Activated CD4-positive, alpha-beta T cell treated with anti-CD3 and anti-CD28 coated beads, Interleukin-2, amount 50 U/mL, for 1 hour (primary cell): ENCODE measurements at places on chromosomes 13 and 19.

DNA sequence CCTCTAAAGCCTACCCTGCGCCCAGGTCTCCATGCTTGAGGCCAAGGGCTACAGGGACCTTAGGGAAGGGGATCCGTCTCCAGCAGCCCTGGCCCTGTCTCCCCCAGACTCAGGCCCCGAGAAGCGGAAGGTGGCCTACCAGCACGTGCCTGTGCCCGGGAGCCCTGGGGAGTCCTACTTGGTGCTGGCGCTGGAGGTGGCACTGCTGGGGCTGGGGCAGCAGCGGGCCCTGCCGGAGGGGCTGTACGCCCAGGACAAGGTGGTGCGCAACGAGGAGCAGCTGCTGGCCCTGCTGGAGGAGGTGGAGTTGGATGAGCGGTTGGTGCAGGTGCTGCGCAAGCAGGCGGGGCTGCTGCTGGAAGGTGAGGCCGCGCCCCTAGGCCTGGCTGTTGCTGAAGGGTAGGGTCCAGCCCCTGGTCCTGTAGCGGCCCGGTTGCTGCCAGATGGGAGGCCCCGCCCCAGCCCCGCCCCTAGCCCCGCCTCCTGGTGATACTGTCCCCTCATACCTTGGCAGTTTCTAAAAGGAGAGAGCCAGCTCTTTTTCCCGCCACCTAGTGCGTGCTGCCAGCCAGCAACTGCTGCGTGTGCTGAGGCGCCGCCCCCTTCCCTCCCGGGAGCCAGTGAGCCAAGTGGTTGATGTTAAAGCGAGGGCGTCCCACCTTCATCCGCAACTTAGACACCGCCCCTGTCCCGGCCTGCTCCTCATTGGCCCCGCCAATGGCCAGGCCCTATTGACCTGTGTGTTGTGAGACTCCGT lies 22.6 kb downstream of the ZSWIM4 start:
- peak; percentile 24 for DNase-seq

DNA sequence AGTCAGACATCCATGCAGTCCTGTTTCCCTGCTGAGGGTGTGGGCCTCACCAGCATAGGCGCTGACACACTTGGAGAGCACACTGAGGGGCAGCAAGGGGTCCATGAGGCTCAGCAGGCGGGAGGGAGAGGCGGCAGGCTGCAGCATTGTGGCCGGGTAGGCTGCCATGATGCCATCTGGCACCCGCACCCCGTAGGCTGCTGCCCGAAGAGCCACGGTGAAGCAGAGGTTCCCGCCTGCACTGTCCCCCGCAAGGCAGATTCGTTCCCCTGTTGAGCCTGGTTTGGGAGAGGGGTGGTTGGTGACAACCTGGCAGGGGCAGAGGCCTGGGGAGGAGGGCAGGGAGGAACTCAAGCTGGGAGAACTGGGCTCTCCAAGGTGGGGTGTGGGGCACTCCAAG lies 16.0 kb upstream of the CNFN start:
- DNase-seq, result no peak

- DNase-seq, result peak; percentile 22
Measured at GRCh38 chr13:50512474-50513299, 330.8 kb downstream of the DLEU7 start.

DNA sequence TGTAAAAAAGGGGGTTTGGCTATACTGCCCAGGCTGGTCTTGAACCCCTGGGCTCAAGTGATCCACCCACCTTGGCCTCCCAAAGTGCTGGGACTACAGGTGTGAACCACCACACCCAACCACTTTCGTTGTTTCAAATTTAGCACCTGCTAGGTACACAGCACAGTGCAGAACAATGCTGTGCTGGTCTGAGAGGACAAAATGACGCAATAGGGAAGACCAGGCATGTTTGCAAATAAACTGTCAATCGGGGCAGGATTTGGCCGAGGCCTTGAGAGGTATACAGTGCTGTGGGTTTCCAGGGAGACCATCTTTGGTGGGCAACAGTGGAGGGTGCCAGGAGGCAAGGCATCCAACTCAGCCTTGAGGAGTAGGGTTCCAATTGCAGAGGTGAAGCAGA lies 37.0 kb downstream of the ATP12A start:
- no peak for DNase-seq

GRCh38 chr13:99352351-99353245 lies 45.4 kb upstream of the GPR183 start:
- DNase-seq, result no peak

DNA sequence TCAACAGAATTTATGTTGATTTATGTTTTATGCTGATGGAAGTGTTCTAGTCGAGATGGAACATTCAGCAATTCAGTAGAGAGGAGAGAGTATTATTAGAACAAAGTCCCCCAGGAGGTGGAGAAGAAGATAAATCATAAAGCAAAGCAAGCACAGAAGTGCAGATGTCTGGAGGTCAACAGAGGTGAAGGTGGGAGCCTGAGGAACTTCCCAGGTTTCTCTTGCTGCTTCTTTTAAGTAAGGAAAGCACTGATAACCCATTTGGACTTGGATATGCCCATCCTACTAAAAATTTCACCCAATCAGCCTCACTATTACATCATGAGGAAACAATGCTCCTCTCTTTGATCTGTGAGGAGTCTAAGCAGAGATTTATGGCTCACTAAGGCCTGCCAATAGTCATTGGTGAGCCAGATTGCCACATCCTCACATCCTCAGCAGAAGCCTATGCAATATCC lies 98.8 kb downstream of the EPSTI1 start:
- DNase-seq, result no peak

GRCh38 chr13:37816276-37816675 lies 53.3 kb downstream of the TRPC4 start:
- DNase-seq, result no peak

GRCh38 chr13:99659226-99659625 lies 158.0 kb downstream of the TM9SF2 start:
- no peak for DNase-seq

- DNase-seq, result no peak
Measured at GRCh38 chr13:110354715-110355473, 47.8 kb downstream of the COL4A2 start.

GRCh38 chr19:7610491-7611240 lies 15.0 kb downstream of the CAMSAP3 start:
- no peak for DNase-seq

GRCh38 chr19:34263745-34264237 lies 9.4 kb downstream of the GARRE1 start:
- no peak for DNase-seq

DNA sequence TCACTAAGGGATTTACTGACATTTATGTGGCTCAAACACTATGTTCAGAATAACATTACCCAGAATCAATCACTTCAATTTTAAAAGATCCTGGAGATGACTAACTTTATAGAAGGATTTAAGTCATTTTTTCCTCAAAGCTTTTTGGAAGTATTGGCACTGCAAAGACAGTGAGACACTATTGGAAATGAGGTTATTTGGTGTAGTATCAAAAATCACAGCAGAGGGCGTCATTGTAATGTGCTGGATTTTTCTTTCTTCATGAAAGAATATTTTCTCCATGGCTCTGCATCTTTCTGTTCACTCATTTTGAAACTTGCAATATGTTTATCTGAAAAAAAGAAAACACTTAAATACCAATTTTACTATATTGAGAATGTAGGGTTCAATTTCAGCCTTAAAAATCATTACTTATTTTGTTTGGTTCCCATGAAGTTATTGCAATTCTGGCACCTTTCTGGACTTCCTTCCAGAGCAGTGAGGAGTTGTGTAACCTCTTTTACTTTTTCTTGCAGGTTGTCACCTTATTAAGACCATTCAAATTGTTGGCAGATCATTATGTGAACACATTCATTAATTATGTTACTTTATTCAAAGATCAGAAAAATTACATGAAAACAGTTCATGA lies 3.7 kb upstream of the CSNK1A1L start:
- DNase-seq, result no peak

DNA sequence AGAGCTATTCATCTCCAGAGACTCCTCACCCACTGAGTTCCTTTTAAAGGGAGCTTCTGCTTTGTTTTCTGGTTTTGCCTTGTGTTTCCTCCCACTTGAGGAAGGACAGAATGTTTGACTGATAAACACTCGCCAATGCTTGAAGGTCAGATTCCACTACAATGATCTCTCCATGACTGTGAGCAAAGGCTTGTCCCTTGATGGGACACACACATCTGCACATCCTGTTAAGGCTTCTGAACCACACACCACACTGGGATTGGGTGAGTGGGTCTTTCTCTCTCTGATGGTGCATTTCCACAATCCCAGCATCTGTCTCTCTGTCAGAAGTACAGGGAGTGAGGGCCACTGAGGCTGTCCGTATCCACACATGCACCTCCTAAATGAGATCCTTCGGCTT lies 245.3 kb downstream of the IRS2 start:
- DNase-seq, result no peak

DNA sequence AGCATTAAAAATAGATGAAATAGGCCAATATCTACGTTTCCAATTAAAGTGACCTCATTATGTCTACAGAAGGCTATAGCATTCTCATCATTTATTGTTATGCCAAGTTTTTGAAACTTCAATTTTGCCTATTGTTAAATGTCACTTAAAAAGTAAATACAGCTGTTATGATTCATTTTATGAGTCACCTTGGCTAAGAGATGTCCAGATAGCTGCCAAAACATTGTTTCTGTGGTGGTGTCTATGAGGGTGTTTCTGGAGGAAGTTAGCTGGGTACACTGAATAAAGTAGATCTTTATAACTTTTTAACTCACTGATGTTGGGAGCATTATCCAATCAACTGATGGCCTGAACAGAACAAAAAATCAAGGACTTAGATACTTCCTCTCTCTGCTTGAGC lies 1209.7 kb upstream of the PCDH9 start:
- no peak for DNase-seq

GRCh38 chr19:15900504-15900903 lies 2.6 kb upstream of the CYP4F2 start:
- no peak for DNase-seq

DNA sequence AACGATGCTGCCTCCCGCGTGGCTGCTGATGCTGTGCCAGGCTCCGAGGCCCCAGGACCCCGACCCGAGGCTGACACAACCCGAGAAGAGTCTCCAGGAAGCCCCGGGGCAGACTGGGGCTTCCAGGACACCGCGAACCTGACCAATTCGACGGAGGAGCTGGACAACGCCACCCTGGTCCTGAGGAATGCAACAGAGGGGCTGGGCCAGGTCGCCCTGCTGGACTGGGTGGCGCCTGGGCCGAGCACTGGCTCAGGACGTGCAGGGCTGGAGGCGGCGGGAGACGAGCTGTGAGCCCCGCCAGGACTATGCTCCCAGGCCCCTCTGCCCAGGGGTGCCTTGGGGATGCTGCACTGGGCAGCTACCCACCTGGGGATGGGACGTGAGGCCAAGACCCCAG lies 10.7 kb downstream of the SIRT6 start:
- DNase-seq, result no peak

DNA sequence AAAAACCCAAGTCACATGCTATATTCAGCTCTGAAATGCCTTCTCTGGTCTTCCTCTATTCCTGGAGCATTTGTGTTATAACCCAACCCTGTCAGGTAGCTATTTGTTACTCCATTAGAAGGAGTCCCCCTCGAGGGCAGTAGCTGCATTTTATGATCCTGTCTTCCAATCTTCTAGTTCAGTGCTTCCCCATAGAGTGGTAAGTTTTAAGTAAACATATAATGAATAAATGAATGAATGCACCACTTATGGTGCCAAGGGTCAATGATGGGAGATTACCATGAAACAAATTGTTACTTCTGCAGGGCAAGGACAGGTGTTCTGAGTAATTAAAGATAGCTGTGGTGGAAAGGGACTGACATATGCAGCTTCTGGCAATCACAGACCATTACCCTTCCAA lies 4.0 kb downstream of the RASL11A start:
- DNase-seq, result no peak

- DNase-seq, result no peak
Measured at GRCh38 chr13:95697052-95697680, 20.2 kb downstream of the DNAJC3 start.

- DNase-seq, result no peak
Measured at GRCh38 chr19:2663920-2664571, 38.4 kb downstream of the GNG7 start.

GRCh38 chr13:33229446-33230177 lies 55.9 kb downstream of the STARD13 start:
- DNase-seq, result no peak

DNA sequence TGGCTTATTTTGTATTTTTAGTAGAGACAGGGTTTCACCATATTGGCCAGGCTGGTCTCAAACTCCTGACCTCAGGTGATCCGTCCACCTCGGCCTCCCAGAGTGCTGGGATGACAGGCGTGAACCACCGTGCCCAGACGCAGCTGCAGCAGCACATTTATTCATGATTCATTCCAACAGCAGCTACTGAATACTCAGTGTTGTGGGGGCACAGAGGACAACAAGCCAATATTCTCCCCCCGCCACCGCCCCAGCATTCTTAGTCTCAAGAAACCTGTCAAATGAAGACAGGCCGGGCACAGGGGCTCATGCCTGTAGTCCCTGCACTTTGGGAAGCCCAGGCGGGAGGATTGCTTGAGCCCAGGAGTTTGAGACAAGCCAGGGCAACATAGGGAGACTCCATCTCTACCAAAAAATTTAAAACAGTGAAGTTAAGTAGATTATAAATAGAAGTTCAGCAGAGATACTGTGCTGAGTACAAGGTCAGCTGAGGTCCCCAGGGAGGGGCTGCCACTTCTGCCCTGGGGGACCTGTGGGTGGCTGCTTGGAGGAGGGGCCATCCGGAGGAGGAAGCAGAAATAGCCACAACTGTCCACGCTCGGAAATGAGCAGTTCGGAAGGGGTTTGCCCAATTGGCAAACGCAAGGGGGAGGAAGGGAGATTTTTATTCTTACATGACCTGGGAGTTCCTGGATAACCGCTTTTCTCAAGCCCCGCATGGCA lies 4.3 kb downstream of the DOT1L start:
- DNase-seq, result no peak

- DNase-seq, result no peak
Measured at GRCh38 chr13:40023595-40024203, 368.2 kb downstream of the COG6 start.

DNA sequence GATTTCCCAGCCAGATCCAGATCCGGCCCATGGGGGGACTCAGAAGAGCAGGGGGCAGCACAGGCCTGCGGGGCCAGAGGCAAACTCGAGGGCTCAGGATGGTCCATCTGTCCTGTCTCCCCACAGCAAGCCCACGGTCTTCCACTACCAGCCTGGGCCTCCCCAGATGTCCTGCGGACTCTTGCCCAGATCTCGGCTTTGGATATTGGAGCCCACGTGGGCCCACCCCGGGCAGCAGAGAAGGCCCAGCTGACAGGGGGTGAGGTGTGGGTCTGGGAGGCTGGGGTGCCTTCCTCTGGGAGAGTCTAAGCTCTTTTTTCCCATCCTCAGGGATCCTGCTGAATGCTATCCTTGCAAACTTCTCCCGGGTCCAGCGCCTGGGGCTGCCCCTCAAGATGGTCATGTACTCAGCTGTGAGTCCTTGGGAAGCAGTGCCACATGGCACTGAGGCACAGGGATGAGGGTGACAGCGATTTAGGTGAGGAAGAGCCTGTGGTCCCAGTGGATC lies 3.4 kb downstream of the ACP4 start:
- DNase-seq, result no peak

- DNase-seq, result no peak
Measured at GRCh38 chr13:33723365-33723764, 94.6 kb upstream of the RFC3 start.

GRCh38 chr13:27657724-27658123 lies 36.0 kb downstream of the POLR1D start:
- DNase-seq, result no peak

GRCh38 chr13:49220856-49221589 lies 885 bp downstream of the MLNR start:
- no peak for DNase-seq
